HuH-7.5 (cell line): ENCODE measurements at places on chromosomes 12 and 14.
A peak's percentile ranks its signal among the peaks of the same experiment; 100 is the strongest.

DNA sequence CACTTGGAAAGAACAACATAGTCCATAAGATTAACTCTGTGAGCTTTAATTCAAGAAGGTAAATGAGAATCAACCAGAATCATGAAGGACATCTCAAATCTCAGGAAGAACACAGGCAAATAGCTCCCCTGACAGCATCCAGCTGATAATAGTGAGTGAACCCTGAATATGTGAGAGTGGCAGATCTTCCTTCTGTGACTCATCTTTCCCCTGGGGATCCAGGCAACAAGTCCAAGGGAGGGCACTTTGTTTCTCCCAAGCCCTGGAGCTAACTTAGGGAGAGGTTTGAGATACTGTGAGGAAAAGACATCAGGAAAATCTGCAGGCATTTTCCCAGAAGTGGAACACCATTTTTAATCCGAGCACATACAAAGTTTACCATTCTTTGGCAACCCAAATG lies 763.9 kb upstream of the MGAT4C start:
- DNase-seq, result no peak

DNA sequence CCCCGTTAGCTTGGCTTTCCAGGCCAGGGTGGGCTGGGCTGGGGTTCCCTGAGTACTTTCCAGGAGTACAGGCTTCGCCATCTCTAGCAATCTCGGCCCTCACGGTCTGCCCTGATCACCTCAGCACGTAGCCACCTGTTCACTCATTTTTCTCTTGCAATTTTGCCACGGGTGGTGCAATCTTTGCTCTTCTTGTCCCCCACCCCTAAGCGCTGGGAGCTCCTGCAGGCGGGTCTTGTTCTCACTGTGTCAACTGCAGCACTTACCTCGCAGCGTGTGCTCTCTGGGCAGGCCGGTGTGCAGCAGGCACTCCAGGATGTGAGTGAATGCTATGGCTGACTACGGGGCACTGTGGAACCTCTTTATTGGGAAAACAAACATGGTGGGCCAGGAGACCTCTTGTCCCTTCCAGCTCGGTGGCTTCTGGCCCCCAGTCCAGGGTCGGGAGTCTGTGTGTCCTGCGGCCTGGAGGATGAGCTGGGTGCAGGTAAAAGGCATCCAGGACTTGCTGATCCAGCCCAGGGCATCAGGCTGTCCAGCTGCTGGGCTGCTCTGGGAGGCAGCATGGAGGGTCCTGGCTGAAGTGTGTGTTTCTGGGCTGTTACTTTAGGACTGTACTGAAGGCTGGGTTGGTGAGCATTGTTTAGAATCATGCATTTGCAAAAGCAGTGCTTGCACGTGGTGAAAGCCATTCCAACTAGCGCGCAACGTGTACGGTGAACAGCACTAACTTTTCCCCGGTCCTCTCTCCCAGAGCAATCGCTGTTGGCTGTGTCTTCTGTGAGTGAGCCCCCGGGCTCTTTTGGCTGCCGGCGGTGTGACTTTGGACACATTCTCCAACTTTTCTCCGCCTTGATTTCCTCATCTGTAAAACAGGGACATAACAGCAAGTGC lies 1.5 kb upstream of the ULK1 start:
- peak; percentile 19 for DNase-seq

GRCh38 chr12:53751336-53752191 lies at the start of gene CISTR:
TSS of gene CISTR (minus strand) at chr12:53751979.
- DNase-seq, result no peak

DNA sequence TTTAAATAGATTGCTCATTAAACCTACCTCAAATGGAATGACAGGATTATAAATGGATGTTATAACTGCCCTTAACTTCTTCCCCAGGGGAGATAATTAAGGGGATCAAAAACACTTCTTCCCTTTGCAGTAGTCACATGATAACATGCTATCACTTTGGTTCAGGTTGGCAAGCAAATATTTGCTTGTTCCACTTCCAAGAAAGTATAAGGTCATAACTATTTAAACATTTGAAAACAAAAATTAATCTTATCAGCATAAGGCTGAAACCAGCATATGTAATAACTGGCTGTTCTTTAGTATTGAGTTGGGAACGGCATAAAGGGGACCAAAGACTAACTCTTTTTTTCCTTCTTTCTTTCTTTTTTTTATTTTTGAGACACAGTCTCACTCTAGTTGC lies 2.4 kb upstream of the LYZ start:
- no peak for DNase-seq

- no peak for DNase-seq
Measured at GRCh38 chr12:104727726-104728465, 230.2 kb downstream of the SLC41A2 start.

DNA sequence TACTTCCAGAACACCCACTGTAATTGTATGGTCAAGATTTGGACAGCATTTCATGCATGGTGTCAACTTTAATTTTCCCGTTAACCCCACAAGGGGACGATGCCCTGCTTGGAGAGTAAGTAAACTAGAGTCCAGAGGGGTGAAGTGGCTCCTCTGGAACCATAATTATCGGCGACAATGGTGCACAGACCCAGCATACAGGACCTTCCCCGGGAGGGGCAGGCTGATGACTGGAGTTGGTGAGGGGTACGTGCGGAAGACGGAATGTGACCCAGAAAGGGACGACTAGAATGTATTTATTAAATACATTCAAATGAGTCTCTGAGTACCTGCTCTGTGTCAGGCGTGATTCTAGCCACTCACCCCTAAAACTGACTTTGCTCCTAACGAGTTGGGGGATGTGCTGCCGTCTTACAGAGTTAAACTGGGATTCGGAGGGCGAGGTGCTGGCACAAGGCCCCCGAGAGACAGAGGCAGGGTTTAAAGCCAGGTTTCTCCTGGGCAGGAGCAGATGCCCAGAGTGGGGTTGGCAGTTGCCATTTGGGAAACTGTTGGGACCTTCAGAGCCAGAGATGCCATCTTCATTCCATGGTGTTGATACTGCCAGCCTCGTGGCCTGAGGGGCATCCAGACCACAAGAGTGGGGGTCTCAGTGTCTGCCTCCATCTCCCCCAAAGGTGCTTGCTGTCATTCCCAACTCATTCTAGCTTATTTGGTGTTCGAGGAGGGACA lies 10.9 kb downstream of the RTL1 start:
- DNase-seq, result no peak

GRCh38 chr12:49225576-49226166 lies 36.8 kb upstream of the TUBA1A start:
- DNase-seq, result no peak

- no peak for DNase-seq
Measured at GRCh38 chr14:100580316-100581227, 6.6 kb downstream of the BEGAIN start.

GRCh38 chr12:100566887-100567637 lies 6.4 kb upstream of the GAS2L3 start:
- no peak for DNase-seq

DNA sequence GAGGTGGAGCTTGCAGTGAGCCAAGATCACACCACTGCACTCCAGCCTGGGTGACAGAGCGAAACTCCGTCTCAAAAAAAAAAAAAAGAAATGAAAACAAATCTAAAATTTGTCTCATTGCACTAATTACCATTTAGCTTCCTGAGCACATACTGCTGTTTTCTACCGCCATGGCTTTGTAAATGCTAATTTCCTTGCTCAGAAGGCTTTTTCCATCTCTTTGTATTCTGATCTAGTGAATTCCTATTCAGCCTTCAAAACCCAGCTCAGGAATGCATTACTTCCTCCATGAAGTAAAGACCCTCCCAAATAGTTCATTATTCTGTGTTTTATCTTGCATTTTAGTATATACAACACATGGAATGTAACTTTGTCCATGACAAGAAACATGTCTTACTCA lies 33.6 kb downstream of the CEP83 start:
- DNase-seq, result no peak

GRCh38 chr12:87157791-87158190 lies 871.4 kb downstream of the C12orf50 start:
- no peak for DNase-seq

GRCh38 chr14:51157012-51157411 lies 62.1 kb upstream of the TRIM9 start:
- no peak for DNase-seq

DNA sequence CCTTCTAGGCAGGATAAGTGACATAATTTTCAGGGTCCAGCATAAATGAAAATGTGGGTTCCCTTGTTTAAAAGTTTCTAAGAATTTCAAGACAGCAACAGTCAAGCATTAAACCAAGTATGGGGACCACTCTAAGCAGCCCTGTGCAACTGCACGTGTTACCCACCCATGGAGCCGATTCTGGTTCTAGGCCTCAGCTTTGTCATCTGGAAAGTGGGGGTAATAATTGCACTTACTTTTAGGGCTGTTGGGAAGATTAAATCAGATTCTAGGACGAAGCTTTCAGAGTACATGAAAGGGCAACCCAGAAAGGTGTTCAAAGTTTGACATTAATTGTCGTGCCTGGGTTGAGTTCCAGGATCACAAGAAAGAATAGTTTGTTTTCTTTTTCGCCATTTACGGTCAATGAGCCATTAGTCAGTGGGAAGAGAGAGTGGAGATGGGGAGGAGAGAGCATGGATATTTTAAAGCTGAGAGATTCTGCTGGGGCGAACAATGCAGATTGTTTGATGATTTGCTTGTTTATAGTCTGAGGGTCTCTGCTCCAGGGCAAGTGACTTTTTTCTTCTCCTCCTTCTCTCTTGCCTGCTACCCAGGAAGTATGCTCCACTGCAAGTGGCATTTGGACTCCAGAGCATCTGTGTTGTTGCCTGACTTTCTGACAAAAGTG lies 10.7 kb upstream of the PPFIBP1 start:
- DNase-seq, result no peak

DNA sequence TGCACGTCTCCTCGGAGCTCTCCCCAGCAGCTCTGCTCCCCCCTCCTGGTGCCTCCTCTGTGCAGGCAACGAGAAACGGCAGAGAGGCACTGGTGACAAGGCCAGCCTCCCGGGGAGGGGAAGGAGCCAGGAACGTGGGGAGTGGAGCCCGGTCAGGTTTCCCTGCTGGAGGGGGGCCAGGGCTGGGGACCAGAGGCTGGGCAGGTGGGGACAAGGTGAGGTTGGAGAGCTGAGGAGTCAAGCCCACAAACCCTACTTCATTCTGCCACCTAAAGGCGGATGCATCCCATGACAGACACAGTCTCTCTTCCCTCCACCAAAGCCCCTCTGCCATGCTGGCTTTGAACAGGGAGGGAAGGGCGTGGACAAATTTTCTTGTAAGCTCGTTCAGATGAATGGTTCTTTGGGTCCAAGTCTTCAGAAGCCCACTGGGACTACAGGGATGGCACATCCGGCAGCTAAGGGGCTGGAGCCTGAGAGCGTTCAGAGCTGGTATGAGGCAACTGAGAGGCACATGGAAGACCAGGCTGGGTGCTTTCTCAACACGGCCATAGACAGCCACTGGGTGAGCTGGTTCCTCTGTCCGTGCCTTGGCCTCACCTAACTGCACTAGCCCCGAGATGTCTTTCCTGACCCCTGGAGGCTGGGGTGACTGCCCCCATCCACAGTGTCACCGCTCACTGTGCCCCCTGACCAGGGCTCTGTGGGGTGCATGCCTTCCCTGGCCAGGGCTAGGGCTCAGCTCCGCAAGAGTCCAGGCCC lies 105.9 kb downstream of the RBM19 start:
- DNase-seq, result no peak

GRCh38 chr14:56633544-56633943 lies 53.9 kb downstream of the TMEM260 start:
- no peak for DNase-seq

- DNase-seq, result peak; percentile 69
Measured at GRCh38 chr12:6735448-6736191, 11.8 kb downstream of the COPS7A start.

DNA sequence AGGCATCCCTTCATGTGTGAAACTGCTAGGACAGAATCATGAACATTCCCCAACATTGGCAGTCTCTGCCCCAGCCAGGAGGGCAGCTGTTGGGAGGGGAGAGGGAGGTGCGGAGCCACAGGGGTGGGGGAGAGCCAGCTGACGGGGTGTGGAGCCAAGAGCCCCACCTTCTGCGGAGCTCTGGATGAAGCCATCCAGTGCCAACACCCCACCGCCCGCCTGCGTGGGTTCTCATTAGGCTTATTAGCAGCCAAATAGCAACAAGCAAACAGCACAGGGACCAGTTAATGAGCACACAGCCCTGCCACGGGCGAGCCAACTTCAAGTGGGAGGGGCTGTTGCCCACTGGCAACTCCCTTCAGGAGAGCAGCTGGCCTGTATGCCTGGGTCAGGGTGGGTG lies 12.1 kb downstream of the LTBP2 start:
- DNase-seq, result no peak

DNA sequence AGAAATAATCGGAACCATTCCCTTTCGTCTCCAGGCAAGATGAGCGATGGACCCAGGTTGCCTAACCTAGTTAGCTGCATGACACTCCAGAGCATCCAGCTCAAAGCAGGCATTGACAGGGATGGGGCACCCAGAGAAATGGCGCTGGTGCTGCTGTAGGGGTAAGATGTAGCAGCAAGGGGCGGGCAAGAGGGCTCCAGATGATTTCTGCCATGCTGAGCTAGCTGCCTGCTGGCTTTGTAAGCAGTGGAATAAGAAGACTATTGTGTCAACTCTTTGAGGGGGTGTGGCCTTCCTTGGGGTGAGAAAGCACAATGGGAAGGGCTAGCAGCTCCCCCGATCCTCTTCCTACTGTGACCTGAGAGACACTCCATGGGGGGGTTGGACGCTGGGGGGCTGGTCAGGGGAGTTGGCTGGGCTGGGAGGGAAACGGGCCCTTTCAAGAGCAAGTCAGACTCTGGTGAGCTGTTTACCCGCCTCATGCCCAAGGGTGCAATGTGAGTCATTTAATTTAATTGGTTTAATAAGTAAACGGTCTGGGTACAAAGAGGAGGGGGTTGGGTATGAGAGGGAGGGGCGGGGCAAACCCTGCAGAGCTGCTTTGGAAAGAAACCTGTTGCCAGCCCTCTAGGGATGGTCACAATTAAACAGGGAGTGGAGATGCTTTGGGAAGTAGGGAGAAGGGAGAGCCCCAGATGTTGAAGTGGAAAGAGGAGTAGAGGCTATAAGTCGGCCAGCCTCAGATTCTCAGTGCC lies 50.5 kb downstream of the B4GALNT3 start:
- no peak for DNase-seq

GRCh38 chr12:88993651-88994050 lies 358.6 kb downstream of the DUSP6 start:
- peak; percentile 12 for DNase-seq

GRCh38 chr14:23392613-23393012 lies 15.5 kb downstream of the MYH6 start:
- no peak for DNase-seq

DNA sequence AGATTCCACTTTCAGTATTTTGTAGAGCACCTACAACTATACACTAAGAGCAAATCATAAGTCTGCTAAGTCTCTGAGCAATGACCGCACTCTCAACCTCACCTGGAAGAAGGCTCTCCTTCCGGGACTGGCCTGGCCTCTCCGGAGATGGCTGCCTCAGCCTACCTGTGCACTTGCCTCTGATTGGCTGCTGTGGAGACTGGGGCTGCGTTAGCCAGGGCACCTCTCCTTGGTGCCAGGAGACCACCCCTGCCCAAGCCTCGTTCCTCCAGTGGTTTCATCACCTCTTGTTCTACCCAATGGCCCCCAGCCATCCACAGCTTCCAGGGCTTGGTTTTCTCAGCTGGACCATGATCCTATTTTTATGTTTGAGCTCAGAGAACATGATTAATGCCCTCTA lies 64.7 kb upstream of the JDP2 start:
- no peak for DNase-seq

GRCh38 chr14:95522116-95522515 lies 5.7 kb upstream of the SYNE3 start:
- DNase-seq, result no peak

GRCh38 chr12:117031843-117032592 lies 67.2 kb downstream of the TESC start:
- no peak for DNase-seq

- DNase-seq, result no peak
Measured at GRCh38 chr14:105141026-105141425, 27.6 kb downstream of the JAG2 start.
